ENCODE measurements at places on chromosomes 1 and 21. TPM values are rescaled to one million over a fixed set of nuclear protein-coding genes. Genes with fewer than 3 reads are reported as not detected.

GRCh38 chr1:160548960-160549664 lies 26.1 kb upstream of the SLAMF6 start:
- DNase-seq, result no peak

DNA sequence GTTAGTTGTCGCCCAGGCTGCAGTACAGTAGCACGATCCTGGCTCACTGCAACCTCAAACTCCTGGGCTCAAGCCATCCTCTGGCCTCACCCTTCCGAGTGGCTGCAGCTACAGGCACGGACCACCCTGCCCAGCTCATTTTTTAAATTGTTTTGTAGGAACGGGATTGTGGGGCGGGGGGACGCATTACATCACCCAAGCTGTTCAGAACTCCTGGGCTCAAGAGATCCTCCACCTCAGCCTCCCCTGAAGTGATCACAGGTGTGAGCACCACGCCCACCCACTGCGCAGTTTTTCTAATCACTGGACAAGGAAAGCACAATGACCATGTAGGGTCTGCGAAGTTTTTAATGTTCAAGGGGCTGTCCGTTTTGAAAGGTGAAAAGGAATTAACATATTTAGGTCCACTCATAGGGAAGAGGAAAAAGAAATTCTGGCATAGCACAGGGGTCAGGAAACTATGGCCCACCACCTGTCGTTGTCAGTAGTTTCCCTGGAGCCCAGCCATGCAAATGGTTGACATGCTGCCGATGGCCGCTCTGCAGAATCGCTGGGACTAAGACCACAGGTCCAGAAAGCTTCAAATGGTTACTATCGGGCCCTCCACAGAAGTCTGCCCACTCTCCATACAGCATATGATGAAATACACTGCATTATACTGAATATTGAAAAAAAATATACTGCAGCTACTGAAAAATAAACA lies 26.0 kb downstream of the SETD4 start:
- no peak for DNase-seq

Gene TMEM9
- total RNA-seq, result 25.7 TPM

Gene DPT
- 28.1 TPM for total RNA-seq

Gene ADAM30
- total RNA-seq, result not detected

Gene PFKL
- total RNA-seq, result 42.5 TPM

Gene OR2T11
- total RNA-seq, result not detected
